AG09319 (cell line): ENCODE measurements at places on chromosomes 1 and 21.

DNA sequence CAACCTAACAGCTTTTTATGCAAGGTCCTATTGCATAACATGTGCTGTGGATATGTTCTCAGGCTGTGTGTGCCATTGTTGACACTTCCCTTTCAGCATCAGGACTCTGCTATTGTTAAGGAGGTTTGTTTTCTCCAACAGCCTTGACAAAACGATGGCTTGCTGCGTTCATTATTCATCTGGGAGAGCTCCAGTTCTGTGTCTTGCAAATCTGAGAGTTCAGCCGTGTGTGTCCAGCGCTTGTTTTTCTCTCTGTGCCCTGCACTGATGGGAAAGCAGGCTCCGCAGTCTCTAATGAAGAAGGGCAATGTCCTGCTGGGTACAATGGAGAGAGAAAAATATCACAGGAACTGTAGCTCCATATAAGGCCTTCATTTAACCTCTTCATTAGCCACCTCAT is 63.7 kb downstream of the CLDN17 start:
- no peak for DNase-seq

DNA sequence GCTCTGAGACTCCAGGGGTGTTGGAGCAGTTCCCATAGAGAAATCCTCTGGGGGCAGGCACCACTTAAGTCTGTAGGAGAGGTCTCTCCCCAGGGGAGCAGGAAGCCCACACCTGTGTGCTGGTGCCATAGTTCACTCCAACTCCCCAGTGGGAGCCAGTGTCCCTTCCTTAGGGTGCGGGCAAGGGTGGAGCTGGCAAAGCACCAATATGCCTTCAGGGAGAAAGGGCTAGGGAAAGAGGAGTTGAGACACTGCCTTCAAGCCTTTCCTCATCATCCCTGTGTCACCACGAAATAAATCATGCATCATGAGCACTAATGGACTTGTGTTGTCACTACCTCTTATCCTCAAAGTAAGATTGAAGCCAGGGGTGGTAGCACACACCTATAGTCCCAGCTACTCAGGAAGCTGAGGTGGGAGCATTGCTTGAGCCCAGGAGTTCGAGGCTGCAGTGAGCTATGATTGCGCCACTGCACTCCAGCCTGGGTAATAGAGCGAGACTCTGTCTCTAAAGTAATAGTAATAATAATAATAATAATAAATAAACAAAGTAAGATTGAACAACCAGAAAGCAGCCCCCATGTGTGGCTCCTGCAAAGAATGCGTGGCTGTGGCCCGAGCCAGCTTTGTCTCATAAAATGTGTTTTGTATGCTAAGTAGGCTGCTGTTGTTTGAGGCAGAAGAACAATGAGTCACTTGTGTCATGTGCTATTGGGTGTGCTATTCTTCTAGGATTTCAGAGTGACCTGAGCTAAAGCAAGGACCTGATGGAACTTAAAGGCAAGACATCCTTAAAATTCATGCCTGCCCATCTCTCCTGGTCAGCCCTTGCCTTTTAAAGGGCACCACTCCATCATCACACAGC is 6.7 kb upstream of the TIE1 start:
- no peak for DNase-seq

DNA sequence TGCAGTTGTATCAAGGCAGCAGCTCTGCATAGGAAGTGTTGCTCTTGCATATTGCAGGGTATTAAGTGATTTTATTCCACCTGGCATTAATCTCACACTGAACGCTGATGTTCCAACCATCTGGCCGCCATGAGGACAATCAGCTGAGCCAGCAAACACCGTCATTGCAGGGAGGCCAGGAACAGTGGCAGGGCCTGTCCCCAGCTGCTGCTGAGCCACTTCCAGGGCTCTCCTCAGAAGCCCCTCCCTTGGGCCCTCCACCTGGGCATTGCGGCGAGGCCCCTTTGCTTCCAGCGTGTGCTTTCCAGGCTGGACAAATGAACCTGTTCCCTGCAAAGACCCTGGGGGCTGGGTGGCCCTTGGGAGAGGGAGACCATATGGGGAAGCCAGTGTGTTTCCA is 171.6 kb upstream of the C1orf174 start:
- no peak for DNase-seq

DNA sequence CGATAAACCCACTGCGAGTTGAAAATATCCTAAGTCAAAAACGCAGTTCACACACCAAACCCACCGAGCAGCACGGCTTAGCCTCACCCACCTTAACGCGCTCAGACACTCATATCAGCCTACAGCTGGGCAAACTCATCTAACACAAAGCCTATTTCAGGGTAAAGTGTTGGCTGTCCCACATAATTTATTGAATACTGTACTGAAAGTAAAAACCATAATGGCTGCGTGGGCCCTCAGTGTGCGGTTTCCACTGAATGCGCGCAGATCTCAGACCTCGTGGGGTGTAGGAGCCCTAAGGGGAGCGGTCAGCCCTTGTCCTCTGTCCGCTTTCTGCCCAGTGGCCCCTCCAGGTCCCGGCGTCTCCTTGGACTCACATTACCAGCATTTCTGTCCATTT is 157.6 kb upstream of the ARHGEF16 start:
- DNase-seq: no peak

DNA sequence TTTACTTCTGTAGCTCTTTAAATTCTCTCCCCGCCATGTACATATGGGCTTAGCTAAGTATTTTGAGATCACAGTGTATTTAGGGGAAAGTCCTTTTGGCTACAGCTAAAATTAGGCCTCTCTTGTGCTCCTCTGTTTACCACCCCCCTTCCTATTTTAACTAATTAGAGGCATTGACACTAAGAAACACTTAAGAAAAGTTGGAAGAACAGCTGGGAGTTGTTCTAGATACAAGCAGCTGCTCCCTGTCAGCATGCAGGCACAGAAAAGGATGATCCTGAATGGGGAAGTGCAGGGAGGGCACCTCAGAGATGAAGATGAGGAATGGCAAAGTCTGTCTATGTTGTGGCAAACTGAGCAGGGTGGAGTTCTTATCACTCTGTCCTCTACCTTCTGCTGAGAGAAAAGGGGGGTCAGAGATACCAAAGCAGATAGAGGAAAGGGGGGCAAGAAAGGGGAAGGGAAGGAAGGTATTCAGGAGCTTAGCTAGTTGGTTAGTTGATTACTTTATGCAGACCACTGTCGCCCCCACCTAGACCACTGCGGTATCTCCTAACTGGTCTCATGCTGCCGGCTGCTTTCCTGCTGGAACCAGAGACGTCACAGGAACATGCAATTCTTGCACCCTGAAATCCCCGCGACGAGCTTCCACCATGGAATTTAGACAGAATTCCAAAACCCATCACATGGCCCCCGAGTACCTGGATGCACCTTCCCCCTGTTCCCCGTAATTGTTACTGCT is 82.4 kb upstream of the HOOK1 start:
- no peak for DNase-seq

GRCh38 chr1:163379801-163380200 is 58.0 kb downstream of the NUF2 start:
- no peak for DNase-seq

DNA sequence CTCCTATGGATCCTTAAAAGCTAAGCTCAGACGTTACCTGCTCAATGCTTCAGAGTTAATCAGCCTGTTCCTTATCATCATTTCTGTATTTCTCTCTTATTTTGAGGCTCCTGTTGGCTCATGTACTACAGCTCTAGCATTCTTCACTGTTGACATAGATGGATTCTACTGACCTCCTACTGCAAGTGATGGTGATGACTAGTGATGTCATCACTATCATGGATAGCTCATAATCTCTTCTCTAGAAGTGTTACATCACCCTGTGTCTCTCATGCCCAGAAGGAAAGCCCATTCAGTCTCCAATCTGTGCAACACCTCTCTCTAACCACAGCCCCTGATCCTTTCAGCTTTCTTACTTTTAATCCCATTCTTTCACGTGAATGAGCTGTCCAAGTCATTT is 168.2 kb upstream of the DPT start:
- no peak for DNase-seq
